Smooth muscle cell of the brain vasculature (primary cell): ENCODE measurements at places on chromosomes 7 and 10.

GRCh38 chr7:129298268-129298893, 73.6 kb downstream of the AHCYL2 start:
- no peak for DNase-seq

DNA sequence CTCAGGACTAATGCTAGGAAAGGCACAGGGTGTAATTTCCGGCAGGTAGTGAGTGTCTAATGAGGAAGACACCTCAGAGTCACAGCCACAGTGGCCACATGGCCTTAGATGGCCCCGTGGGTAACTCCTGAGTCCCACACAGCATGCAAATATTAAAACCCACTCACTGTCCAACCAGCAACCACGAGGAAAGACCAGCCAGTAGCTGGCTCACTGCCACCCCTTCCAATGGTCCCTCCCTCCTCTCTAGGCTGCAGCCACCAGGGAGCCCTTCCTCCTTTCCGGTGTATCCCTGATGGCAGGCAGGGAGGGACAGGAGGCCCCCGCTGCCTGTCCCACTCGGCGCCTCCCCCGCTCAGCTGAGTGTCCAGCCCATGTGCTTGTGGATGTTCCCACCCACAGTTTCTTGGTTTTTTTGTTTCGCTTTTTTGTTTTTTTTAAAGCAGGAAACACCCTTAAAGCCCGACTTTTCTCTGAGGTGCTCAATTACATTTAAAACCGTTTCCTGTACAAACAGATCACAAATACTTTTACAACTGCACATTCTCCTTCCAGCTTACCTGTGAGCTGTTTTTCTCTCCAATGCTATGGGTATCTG, 9.2 kb downstream of the BNIP3 start:
- peak; percentile 23 for DNase-seq

DNA sequence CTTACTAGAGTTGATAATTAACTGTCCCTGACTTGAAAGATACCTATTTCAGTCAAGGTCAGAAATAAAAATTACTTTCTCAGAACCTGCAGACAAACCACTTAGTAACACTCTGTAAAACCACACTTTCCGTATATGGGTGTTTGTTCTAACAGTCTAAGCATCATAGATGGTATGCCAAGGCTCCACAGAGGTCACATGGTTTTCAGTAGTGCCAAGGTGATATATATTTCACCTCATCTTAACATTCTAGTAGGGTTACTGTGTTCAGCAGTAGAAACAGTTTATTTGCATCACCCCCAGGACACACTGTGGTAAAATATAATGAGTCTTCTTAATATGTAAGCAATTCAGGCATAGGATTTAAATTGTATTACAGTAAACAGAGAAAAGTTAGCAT, 61.5 kb downstream of the KCND2 start:
- no peak for DNase-seq

- no peak for DNase-seq
These were observed 332.3 kb downstream of the DNAJB6 start for GRCh38 chr7:157668884-157669767.

- no peak for DNase-seq
These were observed 12.4 kb downstream of the PAPOLB start for GRCh38 chr7:4849390-4849789.

DNA sequence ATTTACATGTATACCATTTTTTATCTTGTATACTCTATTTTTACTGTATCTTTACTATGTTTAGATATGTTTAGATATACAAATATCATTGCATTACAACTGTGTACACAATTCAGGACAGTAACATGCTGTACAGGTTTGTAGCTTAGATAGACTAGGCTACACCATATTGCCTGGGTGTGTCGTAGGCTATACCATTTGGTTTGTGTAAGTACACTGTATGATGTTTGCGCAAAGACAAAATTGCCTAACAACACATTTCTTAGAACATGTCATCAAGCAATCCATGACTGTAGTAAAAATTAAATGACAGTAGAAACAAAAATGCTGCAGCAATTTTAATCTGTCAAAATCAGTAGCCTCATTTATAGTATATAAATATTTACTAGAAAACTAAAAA, 812.2 kb downstream of the GRM8 start:
- no peak for DNase-seq

GRCh38 chr10:108789919-108790318, 1133.4 kb downstream of the XPNPEP1 start:
- no peak for DNase-seq

- no peak for DNase-seq
These were observed 18.9 kb downstream of the HTRA1 start for GRCh38 chr10:122480146-122480833.

DNA sequence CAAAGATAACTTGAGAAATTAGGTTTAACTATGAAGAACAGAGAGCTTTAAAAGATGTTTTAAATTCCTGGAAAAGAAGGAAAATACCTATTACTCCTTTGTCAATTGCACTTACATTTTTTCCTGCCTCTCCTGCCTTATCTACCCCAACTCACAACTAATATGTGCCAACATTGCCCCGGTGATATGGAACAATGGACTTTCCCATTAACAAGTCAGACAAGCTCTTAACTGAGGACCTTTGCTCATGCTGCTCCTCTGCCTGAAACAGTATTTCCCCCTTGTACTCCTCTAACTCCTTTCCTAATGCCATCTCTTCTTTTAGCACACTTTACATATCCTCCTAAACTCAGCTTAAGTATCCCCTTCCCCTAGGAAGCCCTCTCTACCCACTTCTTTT, 4.8 kb upstream of the ACTA2 start:
- DNase-seq = no peak
